ENCODE measurements at places on chromosomes 1 and 21. TPM values are rescaled to one million over a fixed set of nuclear protein-coding genes. Genes with fewer than 3 reads are reported as not detected.

- DNase-seq: no peak
Measured at GRCh38 chr1:59427155-59427554, 130.3 kb downstream of the FGGY start.

DNA sequence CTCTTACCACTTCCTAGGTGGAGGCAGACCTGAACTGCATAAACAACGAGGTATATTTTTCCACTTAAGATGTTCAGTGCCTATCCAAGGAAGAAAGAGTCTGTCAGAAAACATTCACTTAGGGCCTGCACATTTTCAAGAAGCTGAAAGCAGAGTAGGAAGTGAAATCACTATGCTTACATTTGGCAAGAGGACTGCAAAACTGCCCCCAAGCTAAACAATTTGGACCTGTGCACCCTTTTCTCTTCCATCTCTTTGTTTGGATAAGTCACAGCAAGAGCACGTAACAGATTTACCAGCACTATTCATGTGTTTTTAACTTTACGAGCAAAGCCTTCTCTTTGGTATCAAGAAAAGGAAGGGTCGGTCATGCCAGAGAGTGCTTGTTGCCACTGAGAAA lies 13.2 kb upstream of the BEND5 start:
- DNase-seq: no peak

DNA sequence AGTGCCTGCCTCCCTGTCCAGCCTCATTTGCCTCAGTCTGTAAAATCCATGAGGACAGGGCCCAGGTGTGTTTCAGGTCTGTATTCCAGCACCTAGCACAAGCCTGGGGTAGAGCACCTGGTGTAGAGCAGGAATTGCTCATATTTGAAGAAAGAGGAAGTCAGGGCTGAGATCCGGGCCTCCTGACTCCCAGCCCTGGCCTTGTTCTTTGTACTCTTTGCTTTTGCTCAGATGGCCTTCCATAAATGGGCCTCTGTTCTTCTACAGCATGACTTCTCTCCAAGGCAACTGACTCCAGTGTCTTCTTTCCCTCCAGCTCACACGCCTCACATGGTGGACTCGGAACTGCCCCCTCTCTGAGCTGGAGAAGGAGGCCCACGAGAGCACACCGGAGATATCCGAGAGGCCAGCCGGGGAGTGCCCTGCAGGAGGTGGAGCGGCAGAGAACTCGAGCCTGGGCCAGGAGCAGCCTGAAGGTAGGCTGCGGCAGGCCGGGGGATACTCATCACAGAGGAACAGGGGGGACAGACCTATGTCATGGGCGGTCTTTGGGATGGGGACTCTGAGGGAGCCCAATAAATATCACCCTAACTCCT lies 19.7 kb downstream of the SLC5A9 start:
- DNase-seq: no peak

DNA sequence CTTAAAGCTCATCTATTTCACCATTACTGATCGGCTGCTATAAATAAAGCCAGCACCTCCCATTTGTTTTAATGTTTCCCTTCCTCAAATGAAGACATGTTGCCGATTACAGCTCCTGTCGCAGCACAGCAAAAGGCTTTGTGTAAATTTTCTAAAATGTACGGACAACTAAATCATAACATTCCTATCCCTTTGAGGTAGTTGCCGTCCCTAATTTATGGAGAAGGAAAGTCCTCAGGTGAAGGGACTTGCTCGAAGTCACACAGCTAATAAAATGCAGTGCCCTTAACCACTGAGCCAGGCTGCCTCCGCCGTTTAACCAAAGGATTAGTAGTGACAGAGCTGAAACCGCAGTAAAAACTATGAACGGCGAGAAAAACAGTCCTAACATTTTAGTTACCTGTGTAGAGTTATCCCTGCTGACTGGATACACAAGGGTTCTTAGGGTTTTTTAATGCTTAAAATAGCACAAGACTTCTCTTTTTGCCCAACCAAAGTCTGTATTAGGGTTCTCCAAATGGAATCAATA lies 871 bp downstream of the PINK1 start:
- no peak for DNase-seq

LYPD8 gene
- polyA plus RNA-seq: not detected

PLCH2 gene
- 1.1 TPM for polyA plus RNA-seq
